ENCODE measurements at places on chromosomes 2 and 18.

DNA sequence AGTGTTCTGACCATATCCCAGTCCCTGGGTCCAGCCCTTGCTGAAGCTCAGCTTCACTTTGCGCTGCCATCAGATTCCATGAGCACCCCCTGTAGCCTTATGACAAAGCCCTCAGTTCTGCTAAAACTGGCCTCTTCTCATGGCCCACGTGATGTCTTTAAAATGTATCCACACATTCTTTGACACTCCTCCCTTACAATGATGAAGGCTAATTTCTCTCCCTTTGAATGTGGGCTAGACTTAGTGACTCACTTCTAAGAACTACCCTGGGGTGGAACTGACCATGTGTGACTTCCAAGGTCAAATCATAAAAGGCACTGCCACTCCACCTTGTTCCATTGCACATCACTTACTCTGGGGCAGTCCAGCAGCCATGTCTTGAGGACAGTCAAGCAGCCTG is 45.4 kb upstream of the GORASP2 start:
- no peak for DNase-seq

GRCh38 chr2:39508198-39508597 is 71.1 kb upstream of the MAP4K3 start:
- no peak for DNase-seq

DNA sequence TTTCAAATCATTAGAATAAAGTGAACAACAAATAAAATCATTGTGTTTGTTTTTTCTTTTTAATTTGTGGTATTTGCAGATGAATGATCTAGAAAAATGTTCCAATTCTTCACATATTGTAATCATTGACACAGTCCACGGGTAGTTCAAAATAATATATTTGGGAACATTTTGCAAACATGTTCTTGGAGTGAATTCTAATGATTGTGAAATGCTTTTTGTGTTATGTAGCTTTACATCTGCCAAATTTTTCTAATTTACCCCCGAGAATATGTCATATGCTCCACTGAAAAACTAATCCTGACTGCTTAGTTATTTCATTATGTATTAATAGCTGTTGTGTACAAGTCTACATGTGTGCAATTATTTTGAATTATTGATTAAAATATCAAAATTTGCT is 1468.4 kb upstream of the NXPH2 start:
- no peak for DNase-seq

DNA sequence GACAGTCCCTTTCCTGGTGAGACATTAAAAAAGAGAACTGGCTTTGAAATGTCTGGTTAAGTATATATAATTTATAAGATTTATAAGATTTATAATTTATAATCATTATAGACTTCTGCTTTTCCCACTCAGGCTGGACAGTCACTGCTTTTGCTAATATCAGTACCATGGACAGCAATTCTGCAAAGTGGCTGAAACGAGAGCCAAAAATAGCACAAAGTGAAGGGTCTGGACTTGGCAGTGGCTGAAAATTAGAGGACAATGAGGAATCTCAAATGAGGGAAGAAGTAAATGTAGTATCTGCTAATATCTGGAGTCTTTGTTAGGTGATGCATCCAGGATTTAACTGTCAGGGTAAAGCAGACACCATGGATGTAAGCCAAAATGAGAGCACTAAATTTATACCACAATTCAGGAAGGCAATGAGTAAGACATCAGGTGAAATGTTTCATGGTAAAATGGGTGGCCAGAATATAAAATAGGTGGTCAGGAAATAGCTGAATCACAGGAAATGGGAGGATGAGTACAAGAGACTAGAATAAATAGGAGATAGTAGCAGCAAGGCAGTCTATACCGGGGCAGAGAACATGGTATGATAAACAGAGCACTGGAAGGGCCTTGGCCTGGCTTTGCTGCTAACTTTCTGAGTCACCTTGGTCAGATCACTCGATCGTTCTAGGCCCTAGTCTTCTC is 39.6 kb upstream of the BOD1L2 start:
- DNase-seq: no peak

DNA sequence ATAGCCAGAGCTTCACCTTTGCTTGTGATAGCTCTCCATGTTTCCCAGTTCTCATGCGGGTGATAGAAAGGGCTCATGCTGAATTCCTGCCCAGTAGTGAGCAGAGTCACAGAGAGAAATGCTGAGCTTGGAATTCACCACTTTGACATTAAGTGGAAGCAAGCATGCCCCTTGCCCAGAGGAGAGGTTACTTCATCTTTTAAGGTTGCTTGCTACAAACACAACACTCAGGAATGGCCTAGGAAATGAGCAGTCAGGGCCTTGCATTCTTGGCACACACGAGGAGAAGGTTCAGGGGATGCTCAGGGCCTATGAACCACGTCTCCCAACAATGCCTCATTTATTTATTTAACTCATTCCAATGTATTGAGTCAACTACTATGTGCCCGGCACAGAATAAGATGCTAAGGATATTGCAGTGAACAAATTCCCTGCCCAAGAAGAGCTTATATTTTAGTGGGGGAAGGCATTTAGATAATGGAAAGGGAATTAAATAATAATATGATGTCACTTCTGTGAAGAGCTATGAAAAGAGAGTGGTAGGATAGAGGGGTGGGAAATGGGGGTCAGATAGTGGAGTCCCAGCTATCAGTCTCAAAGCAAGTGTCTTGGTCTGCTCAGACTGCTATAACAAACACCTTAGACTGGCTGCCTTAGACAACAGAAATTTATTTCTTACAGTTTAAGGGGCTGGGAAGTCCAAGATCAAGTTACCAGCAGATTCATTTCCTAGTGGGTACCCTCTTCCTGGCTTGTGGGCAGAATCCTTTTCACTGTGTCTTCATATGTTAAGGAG is 42.1 kb downstream of the DDX18 start:
- no peak for DNase-seq

DNA sequence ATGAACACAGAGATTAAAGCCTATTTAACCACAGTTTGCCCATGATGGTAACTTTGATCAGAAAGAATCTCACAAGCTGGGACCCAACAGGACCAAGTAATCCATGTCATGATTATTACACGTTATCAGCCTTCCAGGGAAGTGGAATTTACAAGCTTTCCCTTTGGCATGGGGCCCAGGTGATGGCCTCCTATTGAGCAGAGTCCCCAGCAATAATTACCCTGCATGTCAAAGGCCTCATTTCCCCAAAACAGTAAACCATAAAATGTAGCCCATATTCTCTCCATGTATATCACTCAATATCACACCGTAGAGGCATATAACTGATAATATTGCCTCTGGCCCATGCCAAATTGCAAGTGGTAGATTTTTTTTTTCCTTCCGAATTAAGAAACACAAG is 38.9 kb downstream of the PRKRA start:
- no peak for DNase-seq

GRCh38 chr2:129319422-129319717 is 660.1 kb upstream of the RAB6C start:
- DNase-seq: no peak

- DNase-seq: no peak
Measured at GRCh38 chr18:8413751-8414150, 195.5 kb upstream of the RAB12 start.

DNA sequence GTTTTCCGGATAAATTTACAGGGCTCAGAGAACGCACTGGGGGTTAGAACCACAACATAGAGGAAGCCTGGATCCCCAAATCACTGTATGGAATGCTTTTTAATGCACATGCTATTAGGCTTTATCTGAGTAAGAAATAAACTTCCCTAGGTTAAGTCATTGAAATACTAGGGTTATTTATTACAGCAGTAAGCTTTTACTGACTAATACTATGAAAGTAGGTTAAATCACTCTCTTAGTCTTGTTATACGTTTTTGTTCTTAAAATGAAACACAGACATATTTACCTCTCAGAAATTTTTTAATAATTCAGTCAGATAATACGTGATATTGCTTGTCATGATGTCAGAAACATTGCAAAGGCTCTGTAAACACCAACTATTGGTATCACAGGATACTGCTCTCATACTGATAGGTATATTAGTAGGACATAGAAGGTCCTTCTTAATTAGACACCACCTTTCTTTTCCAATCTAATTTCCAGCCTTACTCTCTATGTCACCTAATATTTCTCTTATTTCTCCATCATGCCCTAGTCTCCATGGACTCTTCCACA is 162.7 kb upstream of the NYAP2 start:
- no peak for DNase-seq

DNA sequence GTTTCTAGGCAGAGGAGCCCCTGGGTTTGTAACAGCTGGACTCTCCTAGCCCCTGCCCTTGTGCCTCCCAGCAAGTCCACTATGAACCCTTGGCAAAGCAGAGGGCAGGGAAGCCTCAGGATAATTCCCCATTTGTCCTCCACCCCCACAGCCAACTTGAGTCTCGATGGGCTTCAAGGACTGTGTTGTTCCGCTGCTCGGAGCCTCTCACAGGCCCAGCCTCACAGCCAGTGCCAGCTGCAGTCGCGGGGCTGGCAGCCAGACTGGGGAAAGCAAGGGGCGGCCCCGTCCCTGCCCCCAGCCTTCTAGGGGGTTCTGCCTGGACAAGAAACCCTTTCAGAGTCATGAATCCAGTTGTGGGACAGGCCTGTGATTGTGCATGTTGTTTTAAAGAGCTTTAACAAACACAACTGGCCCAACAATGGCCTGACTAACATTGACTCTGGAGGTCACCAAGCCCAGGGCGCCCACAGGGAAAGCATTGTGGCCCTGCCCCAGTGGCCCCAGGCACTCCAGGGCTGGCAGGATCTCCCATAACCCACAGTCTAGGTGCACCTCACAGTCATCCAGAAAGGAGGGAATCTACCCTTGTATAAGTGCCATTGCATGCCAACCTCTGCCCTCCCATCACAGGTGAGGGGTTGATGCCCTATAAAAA is 71.8 kb upstream of the DAPL1 start:
- DNase-seq: no peak

DNA sequence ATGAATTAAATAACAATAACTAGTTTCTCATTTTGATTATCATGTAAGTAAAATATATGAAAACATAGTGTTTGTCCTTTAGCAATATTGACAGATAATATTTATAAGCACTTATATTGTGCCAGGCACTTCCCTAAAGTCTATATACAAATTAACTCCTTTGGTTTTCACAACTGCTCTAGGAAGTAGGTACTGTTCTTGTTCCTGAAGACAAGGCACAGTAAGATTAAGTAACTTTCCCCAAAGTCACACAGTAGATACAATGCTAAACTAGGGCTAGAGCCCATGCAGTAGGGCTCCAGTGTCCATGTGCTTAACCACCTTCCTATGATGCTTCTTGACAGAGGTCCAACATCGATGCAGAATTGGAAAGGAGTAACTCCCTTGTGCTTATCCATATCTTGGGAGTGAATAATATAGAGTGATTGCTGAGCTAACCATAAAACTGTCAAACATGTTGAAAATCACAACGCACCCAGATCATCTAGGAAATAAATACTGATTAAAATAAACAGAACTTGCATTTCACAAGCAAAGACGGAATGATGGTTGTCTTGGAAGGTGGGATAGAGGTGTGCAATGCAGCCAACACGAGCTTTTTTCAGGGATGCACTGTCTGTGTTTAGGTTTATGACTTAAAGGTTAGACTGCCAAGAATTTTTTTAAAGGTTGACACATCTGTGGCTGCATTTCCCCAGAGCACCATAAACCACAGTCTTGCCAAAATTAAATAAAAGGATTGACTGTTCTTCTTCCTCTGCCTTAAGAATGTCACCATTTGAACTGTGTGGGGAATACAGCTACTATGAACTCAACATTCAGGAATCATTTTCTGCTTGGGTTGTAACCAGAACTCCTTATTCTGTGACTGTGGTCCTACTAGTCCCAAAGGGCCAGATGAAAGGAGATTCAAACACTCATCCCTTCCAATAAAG is 80.8 kb downstream of the ANKRD44 start:
- DNase-seq: no peak

DNA sequence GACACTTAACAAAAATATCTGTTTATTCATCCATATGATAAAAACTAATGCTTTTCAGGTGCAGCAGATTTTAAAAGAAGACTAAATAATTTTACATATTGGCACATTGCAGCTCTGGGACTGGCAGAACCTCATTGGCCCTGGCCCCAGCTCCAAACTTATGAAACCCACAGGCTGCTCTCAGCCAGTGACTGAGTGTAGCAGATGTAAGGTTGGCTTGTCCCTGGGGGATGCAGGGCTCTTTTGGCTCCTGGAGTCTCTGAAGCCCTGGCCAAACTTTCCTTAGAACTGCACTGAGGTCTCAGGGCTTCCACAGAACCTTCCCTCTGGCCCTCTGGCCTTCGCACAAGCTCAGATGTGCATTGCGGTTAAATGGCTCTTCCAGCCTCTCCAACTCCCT is 725.0 kb upstream of the SOX11 start:
- no peak for DNase-seq

- DNase-seq: no peak
Measured at GRCh38 chr2:162478721-162479129, 134.8 kb downstream of the GCA start.

GRCh38 chr2:161160226-161161073 is at the start of gene TANK:
TANK (plus strand) TSS chr2:161160428; CDS start chr2:161179663, 19,235 bp downstream.
- peak; percentile 76 for DNase-seq

DNA sequence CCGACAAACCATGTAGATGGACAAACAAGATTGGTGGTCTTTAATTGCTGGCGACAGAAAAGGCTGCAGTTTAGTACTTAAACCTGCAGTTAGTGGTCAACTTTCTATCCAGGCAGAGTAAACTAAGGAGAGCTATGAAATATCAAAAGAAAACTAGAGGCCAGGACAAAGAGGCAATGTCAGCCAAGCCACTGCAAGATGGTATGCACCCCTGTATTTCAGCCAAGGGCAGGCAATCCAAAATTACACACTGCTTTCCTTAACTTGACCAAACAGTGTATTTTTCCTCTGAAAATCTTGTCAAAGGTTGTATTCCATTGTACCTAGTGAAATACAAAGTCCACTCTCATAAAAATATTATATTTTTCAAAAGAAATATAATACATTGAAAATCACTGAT is 9.3 kb downstream of the NIFK start:
- no peak for DNase-seq
